ENCODE measurements at places on chromosomes 5 and 9.

GRCh38 chr5:4185127-4185526 is 589.5 kb downstream of the IRX1 start:
- no peak for DNase-seq

DNA sequence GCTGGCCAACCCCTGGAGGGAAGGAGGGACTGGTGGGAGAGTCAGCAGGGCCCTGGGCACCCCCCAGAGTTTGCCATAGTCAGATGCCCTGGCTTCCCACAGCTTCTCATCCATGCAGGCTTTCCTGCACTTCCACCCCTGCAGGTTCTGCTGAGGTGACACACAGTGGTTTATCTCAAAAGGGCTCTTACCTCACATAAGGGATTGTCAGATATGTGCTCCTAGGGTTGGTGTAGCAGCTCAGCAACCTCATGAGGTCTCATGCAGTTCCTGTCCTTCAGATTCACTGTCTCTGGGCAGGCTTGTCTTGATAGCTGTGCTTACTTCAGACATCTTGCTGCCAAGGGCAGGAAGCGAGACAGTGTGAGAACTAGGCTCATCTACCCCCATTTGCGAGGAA is 143.4 kb downstream of the KDM4C start:
- DNase-seq = no peak

GRCh38 chr5:3325972-3326840 is 269.4 kb upstream of the IRX1 start:
- DNase-seq = no peak

GRCh38 chr5:132628814-132629213 is 29.2 kb upstream of the IL13 start:
- DNase-seq = no peak

- DNase-seq = peak; percentile 25
These were observed at the start of gene NIPAL4 for GRCh38 chr5:157459715-157460599. TSS of gene NIPAL4 (plus strand) at chr5:157460213. CDS start at chr5:157460321, 108 bp downstream.

DNA sequence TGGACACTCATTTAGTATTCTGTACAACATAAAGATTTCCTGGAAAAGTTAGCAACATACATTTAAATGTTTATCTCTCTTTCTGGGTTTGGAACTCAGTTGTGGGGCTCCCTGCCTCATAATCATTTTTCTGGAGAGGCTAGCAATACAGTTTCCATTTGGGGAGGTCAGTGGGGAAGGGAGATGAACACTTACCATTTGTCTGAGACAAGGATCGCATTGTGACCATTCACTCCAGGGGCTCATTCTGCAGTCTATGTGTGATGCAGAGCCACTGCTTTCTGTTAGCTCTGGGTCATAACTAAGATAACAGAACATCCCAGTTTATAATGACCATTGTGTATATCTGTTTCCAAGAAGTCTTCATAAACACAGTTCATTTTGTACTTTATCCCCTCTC is 22.4 kb downstream of the C9 start:
- DNase-seq = no peak

GRCh38 chr5:38515646-38516045 is 40.8 kb downstream of the LIFR start:
- DNase-seq = no peak

DNA sequence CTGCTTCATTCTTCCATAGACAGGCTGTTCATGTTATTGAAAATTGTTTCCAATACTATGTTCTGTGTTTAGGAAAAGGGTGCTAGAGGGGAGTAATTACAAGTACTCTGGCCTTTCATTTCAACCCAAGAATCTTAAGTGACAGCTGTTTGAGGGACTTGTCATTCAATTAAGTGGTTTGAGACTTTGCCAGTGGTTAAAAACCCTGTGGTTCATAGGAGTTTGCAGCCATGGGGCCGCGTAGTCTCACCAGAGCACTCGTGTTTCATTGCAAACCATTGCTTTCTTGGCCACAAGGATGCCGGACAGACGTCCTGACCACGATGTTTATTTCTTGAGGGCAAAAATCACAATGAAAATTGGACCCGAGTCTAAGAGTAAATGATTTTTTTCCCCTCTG is 248.8 kb downstream of the NNT start:
- no peak for DNase-seq

DNA sequence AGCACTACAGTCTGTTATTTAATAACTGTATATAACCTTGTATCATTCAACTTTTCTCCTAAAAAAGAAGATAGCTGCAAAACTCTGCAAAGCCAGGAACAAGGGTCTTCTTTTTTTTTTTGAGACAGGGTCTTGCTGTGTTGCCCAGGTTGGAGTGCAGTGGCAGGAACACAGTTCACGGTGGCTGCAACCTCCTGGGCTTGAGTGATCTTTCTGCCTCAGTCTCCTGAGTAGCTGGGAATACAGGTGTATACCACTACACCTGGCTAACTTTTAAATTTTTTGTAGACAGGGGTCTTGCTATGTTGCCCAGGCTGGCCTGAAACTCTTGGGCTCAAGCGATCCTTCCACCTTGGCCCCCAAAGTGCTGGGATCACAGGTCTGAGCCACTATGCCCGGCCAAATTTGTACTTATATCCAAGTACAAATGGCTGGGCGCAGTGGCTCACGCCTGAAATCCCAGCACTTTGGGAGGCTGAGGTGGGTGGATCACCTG is 19.2 kb downstream of the RIOK2 start:
- DNase-seq = no peak

DNA sequence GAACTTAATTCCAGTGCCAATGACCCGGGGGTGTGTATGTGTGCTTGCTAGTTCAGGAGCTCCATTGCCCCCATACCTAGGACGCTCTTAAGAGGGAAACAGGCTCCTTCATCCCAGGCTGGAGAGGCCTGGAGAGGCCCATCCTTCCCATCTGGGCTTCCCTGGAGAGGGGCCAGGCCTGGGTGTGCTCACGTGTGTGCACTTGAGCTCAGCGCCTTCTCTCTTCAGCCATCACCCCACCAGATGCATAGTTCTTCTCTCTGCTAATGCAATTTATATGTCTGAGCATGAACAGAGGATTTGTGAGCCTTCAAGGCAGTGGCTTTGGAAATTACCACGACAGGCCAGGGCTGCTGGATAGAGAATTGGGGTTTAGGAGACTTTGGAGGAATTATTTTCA is 48.6 kb upstream of the SHB start:
- DNase-seq = no peak

GRCh38 chr5:115946655-115947054 is 15.6 kb upstream of the LVRN start:
- no peak for DNase-seq

DNA sequence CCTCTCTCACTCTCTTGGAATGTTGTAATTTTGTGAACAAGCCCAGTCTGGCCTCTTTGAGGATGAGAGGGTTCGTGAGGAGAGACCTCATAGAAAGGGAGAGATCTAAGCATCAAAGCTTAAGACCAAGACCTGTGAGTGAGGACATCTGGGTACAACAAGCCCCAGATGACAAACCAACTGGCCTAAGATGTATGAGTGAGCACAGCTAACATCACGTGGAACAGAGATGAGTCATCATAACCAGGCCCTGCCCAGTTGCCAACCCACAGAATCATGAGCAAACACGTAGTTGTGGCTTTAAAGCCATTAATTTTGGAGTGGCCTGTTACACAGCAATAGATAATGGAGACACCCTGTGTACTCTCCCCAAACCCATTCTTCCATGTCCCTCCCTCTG is 439.1 kb upstream of the KIF2A start:
- no peak for DNase-seq

- no peak for DNase-seq
These were observed 297.2 kb downstream of the SPOCK1 start for GRCh38 chr5:137201876-137202275.

GRCh38 chr5:169344629-169345028 is 43.7 kb upstream of the SLIT3 start:
- no peak for DNase-seq

DNA sequence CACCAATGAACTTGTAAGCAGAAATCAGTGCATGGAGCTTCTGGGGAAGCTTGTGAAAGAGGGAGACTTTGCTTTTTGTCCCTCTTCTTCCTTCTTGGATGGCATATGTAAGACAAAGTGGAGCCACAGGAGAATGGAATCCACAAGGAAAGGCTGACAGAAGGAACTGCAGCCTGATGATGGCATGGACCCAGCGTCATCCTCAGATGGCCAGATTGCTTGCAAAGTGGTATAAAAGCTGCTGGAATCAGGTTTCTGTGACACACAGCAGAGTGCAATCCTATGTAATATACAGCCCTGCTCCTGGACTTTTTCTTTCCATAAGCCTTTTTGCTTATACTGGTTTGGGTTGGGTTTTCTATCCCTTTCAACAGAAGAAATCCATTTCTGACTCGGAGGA is 31.4 kb upstream of the SPARC start:
- DNase-seq = no peak

DNA sequence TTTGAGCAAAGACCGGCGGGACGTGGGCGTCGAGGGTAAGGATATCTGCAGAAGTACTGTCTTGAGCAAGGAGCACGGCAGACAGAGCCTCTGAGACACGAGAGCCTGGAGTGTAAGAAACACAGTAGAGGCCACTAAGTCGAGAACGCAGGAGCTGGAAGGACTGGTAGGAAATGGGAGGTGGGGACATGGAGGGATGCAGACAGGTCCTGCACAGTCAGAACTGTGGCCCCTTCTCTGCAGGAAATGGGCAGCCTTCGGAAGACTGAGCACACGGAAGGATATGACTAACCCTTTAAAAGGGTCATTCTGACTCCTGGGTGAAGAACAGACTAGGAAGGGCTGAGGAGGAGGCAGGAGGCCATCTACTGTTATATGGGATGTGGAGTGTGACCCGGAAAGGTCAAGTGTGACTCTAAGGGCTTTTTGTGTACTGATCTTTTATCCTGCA is 1.4 kb upstream of the CAMSAP1 start:
- no peak for DNase-seq

GRCh38 chr5:154506049-154506715 is 28.2 kb upstream of the HAND1 start:
- DNase-seq = no peak

- no peak for DNase-seq
These were observed 5.7 kb downstream of the MEGF10 start for GRCh38 chr5:127296321-127296720.

DNA sequence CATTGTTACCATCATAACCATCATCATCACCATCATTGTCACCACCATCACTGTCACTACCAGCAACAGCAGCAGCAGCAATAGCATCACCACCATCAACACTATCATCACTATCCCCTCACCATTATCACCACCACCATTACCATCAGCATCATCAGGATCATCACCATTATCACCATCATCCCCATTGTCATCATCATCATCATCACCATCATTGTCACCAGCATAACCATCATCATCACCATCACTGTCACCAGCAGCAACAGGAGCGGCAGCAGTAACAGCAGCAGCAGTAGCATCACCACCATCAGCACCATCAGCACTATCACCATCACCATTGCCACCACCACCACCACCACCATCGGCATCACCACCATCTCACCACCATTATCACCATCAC is 48.4 kb downstream of the S1PR3 start:
- DNase-seq = no peak

DNA sequence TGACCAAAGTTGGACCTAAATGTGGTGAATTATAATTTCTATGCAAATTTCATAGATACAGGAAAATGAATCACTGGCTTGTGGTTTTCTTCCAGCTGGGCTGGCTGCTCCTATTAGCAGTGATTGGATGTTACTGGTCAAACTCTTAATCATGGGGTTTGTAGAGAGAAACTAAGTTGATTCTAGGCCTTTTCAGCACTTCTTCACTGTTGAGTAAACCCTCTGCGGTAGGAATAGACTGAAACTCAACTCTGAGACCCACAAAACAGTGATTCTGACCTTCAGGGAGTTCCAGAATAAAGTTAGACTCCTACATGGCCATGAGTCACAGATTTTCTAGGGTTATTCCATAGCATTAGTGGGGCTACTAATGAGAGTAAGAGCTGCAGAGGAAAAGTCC is 47.9 kb upstream of the FKTN start:
- DNase-seq = no peak

DNA sequence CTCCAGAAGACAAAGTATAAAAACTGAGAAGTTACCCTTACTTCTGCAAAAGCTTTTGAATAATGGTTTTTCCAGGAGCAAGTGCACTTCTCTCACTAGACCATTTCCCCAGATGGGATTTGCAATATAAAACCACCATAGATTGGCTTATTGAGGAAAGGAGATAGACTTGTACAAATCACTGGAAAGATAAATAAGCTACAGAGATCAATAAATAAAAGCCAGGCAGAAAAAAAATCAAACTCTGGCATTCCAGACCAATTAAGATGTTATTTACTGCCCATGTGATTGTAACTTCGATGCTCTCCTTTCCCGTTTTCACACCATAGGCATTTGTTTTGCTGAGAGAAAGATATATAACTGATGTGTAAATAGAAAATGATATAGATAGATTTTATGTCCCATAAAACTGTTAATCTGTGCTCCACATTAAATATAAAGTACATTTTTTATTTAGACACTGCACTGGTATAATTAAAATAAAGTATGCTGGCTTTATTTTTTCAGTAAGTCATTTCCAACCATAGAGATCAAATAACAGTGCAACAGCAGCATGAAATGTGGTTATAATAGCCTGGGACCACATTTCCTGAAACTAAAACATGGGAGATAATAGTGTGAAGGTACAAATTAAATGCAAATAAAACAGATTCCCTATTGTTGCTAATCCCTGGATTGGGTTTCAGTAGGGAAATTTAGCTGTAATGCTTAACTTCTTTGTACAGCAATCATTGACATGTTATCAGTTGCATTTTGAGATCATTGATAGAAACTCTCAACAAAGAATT is 177.7 kb downstream of the NR2F1-AS1 start:
- no peak for DNase-seq

All from activated CD4-positive, alpha-beta T cell treated with anti-CD3 and anti-CD28 coated beads for 24 hours (primary cell).